ENCODE measurements at places on chromosomes 3 and 15.

- no peak for DNase-seq
- no peaks in the 10 kb centered on the region for H3K36me3 ChIP-seq
- H3K4me3 ChIP-seq: no peak overlapping the region
Measured at GRCh38 chr3:12870942-12871341, 29.6 kb upstream of the RPL32 start.

DNA sequence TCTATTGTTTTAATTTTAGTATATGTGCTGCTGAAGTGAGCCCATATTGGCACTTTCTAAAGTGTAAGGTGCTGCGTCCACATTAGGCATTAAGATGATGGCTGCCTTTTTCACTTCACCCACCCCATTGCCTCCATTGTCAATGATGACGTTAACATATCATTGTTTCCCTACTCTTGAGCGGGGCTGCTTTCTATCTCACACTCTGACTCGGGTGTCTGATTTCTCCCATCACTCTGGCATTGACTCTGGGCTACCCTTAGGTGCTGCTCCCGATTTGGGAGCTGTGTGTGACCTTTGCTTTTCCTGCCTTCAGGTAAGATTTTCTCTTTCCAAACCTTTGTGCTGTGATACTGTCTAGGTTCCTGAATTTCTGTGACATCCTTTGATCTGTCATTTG, 28.8 kb downstream of the CGNL1 start:
- H3K27me3 ChIP-seq: no peaks in the 10 kb centered on the region
- DNase-seq: no peak
- H3K4me1 ChIP-seq: peaks cover 49% of the 10 kb centered on the region

GRCh38 chr3:187587076-187587475, 83.1 kb downstream of the SST start:
- H3K27ac ChIP-seq: no peak overlapping the region
- no peak overlapping the region for H3K4me3 ChIP-seq
- no peak for DNase-seq
- no peaks in the 10 kb centered on the region for H3K4me1 ChIP-seq

- H3K4me3 ChIP-seq: no peak overlapping the region
- no peak for DNase-seq
- H3K36me3 ChIP-seq: peaks cover 12% of the 10 kb centered on the region
- no peaks in the 10 kb centered on the region for H3K27me3 ChIP-seq
- peak overlapping the region; percentile 64 for H3K27ac ChIP-seq
Measured at GRCh38 chr3:71504250-71505036, 79.1 kb downstream of the FOXP1 start.

GRCh38 chr3:118809696-118810498, 224.7 kb downstream of the IGSF11 start:
- no peaks in the 10 kb centered on the region for H3K36me3 ChIP-seq
- no peak overlapping the region for H3K27ac ChIP-seq
- H3K27me3 ChIP-seq: no peaks in the 10 kb centered on the region
- no peak for DNase-seq
- no peak overlapping the region for H3K4me3 ChIP-seq

GRCh38 chr15:60416484-60416883, 18.7 kb upstream of the ANXA2 start:
- peaks cover 2% of the 10 kb centered on the region for H3K36me3 ChIP-seq
- peaks cover 42% of the 10 kb centered on the region for H3K4me1 ChIP-seq
- H3K27me3 ChIP-seq: no peaks in the 10 kb centered on the region
- no peak for DNase-seq
- no peak overlapping the region for H3K27ac ChIP-seq
- no peak overlapping the region for H3K4me3 ChIP-seq

DNA sequence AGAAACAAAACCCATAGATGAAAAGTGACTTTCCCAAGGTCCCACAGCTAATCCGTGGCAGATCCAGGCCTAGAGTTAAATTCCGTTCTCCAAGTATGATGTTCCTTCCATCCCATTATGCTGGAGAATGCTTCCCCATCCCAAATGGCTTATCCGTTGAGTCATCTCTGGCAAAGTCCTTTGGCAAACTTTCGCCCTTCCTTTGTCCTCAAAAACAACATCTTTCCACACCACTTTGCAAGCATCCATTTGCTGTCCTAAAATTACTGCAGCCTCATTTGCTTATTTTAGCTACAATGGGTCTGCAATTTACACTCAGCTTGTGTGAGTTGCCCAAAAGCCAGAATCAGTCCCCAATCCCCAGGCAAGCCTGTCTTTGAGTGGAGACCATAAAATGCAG, 304.0 kb upstream of the TLE3 start:
- no peak for DNase-seq
- no peak overlapping the region for H3K4me3 ChIP-seq
- H3K27ac ChIP-seq: no peak overlapping the region
- peaks cover 6% of the 10 kb centered on the region for H3K27me3 ChIP-seq
- no peaks in the 10 kb centered on the region for H3K36me3 ChIP-seq

- peaks cover 51% of the 10 kb centered on the region for H3K36me3 ChIP-seq
- H3K27me3 ChIP-seq: no peaks in the 10 kb centered on the region
- H3K4me1 ChIP-seq: peaks cover 5% of the 10 kb centered on the region
- H3K4me3 ChIP-seq: no peak overlapping the region
- no peak overlapping the region for H3K27ac ChIP-seq
- DNase-seq: no peak
Measured at GRCh38 chr3:124741027-124741426, 10.8 kb downstream of the UMPS start.

GRCh38 chr3:50347187-50347813, 1.8 kb upstream of the ZMYND10 start:
- H3K4me1 ChIP-seq: peaks cover 24% of the 10 kb centered on the region
- no peak overlapping the region for H3K4me3 ChIP-seq
- peaks cover 34% of the 10 kb centered on the region for H3K27me3 ChIP-seq
- H3K27ac ChIP-seq: no peak overlapping the region
- DNase-seq: peak; percentile 76
- H3K36me3 ChIP-seq: no peaks in the 10 kb centered on the region

DNA sequence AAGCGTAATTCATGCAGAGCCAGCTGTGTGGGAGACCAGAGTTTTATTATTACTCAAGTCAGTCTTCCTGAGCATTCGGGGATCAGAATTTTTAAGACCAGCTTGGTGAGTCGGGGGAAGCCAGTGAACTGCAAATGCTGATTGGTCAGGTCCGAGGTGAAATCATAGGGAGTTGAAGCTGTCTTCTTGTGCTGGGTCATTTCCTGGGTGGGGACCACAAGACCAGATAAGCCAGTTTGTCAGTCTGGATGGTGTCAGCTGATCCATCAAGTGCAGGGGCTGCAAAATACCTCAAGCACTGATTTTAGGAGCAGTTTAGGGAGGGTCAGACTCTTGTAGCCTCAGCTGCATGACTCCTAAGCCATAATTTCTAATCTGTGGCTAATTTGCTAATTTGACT, 228.1 kb upstream of the ATP10A start:
- DNase-seq: no peak
- H3K4me3 ChIP-seq: no peak overlapping the region
- H3K4me1 ChIP-seq: peaks cover 22% of the 10 kb centered on the region

DNA sequence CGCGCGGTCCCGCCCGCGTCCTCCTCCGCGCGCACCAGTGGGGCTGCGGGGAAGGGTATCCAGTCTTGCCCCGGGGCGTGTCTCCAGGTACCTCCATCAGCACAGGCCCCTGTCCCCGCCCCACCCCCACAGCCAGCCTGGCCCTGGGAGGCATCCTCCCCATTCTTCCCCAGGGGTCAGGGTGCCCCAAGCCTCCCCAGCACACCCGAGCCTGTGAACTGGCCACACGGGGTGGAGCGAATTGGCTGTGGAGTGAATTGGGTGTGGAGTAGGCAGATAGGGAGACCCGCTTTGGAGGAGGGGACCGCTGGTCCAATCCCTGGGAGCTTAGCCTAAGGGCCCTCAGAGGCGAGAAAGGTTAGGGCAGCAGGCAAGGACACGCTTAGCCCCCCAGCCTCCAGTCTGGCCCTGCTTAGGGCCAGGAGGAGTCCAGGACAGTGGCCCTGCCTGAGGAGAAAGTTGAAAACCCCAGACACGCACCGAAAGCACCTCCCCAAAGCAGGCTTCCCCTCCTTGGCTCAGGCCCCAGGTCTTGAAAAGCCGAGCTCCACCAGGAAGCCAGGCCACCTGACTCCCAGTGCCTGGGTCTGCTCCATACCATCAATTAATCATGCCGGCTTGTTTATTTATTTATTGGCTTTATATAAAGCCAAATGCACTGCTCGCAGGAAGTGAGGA, 107.7 kb upstream of the SLC6A11 start:
- H3K4me1 ChIP-seq: peaks cover 5% of the 10 kb centered on the region
- peaks cover 92% of the 10 kb centered on the region for H3K27me3 ChIP-seq
- no peaks in the 10 kb centered on the region for H3K36me3 ChIP-seq

DNA sequence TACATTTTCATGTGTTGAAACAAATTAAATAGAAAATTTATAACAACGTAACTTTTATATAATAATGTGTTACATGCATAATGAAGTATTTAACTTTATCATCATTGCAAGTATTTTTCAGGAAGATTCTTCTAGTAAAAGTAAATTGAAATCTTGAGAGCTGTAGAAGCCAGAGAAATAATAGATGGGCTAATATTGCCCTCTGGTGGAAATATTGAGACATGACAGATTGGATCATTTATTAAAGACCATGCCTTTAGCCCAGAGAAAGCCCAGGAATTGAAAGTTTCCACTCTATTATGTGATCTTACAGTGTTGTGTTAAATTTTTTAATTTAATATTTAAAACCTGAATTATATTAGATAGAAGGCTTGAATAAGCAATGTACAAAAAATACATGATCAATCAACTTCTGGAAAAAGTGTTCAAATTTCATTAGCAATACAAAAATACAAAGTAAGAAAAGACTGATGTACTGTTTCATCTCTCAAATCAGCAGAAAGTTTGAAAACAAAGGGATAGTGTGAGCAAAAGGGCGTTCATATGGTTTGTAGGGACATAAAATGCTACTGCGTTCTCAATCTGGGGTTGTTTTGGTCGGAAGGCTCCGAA, 52.7 kb upstream of the SPTSSB start:
- H3K27me3 ChIP-seq: no peaks in the 10 kb centered on the region
- peaks cover 13% of the 10 kb centered on the region for H3K4me1 ChIP-seq
- no peak for DNase-seq
- H3K36me3 ChIP-seq: no peaks in the 10 kb centered on the region
- no peak overlapping the region for H3K4me3 ChIP-seq

DNA sequence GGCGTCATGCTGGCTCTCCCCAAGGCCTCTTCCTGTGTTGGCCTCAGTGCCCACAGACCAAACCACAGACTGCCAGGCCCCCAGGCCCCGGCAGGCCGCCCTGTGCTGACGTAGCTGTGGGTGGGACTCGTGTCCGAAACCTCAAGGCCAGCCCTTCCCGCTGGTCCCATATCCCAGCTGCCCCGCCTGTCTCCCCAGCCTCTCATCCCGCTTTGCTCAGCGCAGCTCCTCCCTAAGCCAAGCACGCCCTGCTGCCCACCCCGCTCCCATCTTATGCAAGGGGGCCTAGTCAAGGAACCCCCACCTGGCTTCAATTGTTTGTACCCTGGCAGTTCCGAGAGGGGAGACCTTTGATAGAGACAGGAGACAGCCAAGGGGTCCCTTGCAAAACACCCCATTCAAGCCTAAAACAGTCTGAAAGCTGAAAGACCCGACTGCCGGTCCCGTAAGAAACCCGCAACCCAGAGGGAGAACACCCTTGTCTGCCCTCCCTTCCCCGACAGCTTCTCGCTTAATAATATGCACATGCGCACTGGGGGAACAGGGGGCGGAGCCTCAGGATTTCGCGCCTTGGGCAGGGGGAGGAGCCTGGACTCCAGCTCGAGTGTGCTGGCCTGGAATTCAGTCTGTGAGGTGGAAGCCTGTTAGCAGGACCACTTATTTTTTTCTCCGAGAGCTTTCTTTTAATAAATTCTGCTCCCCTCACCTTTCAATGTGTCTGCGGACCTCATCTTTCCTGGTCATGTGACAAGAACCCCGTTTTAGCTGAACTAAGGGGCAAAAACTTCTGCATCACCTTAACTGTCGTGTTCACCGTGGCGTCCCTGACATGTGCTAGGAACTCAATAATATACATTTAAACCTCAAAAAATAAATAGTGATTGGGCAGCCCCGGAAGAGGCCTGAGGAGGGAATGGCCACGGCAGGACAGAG, 17.2 kb downstream of the TNFAIP8L3 start:
- H3K27me3 ChIP-seq: no peaks in the 10 kb centered on the region
- peak overlapping the region; percentile 47 for H3K4me3 ChIP-seq
- H3K27ac ChIP-seq: no peak overlapping the region
- no peaks in the 10 kb centered on the region for H3K4me1 ChIP-seq
- DNase-seq: no peak

DNA sequence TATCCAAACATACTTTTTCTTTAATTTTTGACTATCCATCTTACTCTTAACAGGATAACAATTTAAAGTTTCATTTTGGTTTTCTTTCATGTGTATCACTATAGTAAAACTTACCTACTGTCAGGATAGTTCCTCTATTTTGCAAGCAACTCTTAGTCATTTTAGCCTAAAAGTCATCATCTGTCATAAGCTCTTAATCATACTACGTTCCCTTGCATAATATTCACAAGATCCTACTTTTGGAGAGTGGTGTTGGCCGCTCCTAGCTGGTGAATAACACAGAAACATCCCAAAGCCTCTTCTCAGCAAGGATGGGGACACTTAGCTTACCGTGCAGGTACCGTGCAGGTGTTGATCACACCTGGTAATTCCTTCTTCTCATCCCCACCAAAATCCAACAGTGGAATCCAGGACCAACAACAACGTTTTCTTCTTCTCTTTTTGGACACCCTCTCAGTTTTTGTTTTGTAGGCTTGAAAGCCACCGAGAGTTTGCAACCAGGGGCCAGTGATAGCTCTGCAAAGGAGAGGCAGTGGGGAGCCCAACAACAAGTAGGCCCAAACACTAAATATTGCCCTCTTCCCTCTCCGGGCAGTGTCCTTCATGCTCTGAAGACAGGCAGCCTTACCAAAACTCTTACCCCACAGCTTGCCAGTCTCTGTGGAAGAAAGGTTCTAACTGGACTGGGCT, 433 bp downstream of the FILIP1L start:
- no peaks in the 10 kb centered on the region for H3K27me3 ChIP-seq
- DNase-seq: no peak
- H3K4me3 ChIP-seq: no peak overlapping the region
- H3K27ac ChIP-seq: no peak overlapping the region

GRCh38 chr3:151168269-151169094, 34.5 kb downstream of the GPR171 start:
- peaks cover 9% of the 10 kb centered on the region for H3K4me1 ChIP-seq
- H3K27me3 ChIP-seq: no peaks in the 10 kb centered on the region
- H3K4me3 ChIP-seq: no peak overlapping the region
- DNase-seq: peak; percentile 53
- peaks cover 2% of the 10 kb centered on the region for H3K36me3 ChIP-seq

- H3K36me3 ChIP-seq: no peaks in the 10 kb centered on the region
- H3K4me1 ChIP-seq: no peaks in the 10 kb centered on the region
- no peak overlapping the region for H3K4me3 ChIP-seq
- H3K27me3 ChIP-seq: no peaks in the 10 kb centered on the region
- H3K27ac ChIP-seq: no peak overlapping the region
- no peak for DNase-seq
Measured at GRCh38 chr3:85572426-85572825, 613.6 kb downstream of the CADM2 start.

DNA sequence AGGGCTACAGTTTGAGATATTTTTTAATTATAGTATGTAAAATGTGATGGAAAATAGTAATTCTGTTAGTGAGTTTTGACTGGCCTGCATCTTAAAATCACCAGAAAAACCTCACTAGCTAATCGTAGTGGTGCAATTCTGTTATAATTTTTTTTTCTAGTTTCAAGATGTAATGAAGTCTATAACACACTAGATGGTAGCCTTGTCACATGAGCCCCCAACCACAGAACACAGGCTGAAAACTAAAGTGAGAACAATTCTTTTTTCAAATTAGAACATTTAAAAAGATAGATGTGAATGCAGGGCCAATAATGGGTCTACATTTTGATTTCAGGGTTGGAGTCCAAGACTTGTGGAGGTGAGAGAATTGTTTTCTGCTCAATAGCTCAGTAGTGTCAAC, 83.3 kb upstream of the KCNH8 start:
- H3K27ac ChIP-seq: no peak overlapping the region
- H3K36me3 ChIP-seq: no peaks in the 10 kb centered on the region
- no peaks in the 10 kb centered on the region for H3K27me3 ChIP-seq
- no peak for DNase-seq
- H3K4me3 ChIP-seq: no peak overlapping the region

Data from mesothelial cell of epicardium (in vitro differentiated cells).